ENCODE measurements at places on chromosomes 2 and 18.
A peak's percentile ranks its signal among the peaks of the same experiment; 100 is the strongest.

DNA sequence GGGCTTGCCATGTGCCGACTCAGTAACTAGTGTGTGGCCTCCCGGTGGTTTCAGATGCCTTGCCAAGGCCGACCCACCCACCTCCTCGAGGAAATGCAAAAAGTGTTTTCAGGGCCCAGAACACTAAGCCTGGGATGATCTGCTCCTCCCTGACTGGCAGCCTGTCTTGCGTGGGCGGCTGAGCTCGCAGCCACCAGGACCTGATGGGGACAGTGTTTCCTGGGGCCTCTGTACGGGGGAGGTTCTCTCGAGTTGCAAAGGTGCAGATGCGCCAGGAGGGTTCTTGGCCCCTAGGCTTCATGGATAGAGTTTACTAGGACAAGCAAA is 85.2 kb downstream of the GLI2 start:
- no peak for DNase-seq

- no peak for DNase-seq
Measured at GRCh38 chr2:7619203-7619970, 702.2 kb downstream of the RNF144A start.

DNA sequence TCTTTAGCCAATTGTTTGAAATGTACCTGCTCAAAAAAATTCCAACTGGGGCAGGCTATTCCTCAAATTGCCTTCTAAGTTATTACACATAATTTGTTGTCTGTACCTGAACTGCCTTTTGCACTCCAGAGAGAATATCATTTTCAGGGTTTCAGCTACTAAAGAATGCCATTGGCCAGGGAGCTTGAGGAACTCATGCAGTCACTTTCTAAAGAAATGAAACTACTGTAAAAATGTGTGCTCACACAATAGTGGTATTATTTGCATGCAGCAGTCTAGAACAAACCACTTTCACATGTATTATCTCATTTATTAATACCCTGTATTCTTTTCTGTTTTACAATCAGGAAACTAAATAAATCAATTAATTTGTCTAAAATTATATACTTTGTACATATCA is 152.2 kb downstream of the PID1 start:
- no peak for DNase-seq

- DNase-seq: no peak
Measured at GRCh38 chr18:38790303-38790702, 1224.7 kb upstream of the CELF4 start.

DNA sequence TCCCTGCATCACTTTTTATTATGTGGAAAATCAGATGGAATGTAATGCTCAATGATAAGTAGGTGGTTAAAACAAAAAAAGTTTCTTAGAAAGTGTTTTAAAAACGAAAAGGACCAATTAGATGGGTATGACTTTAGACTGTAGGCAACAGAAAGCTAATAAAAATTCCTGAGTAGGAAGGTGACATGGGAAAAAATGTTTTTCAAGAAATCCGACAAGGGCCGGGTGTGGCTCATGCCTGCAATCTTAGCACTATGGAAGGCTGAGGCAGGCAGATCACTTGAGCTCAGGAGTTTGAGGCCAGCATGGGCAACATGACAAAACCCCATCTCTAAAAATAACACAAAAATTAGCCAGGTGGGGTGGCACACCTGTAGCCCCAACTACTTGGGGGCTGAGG is 126.1 kb downstream of the THADA start:
- no peak for DNase-seq

DNA sequence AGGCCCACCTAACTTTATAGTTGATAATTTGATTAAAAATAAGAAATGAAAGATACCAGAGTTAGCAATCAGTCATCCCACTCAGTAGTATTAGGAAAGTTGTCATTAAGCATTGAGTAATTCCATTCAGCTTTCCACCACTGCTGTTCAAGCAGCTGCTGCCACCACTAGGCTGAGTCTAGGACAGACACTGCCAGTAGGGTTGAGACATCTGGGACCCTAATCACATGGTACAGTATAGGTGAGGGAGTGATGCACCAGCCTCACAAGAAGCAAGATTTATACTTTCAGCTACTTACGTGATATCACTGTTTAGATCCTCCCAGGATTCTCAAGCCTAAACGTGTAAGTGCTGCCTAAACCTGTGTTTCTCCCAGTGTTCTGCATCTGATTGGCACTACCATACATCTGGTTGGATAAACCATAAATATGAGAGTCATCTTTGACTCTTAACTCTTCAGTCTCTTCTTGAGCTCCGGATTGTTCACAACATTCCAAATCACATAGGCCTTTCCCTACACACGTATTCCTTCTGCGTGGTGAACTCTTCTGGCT is 3.2 kb downstream of the UBXN4 start:
- no peak for DNase-seq

DNA sequence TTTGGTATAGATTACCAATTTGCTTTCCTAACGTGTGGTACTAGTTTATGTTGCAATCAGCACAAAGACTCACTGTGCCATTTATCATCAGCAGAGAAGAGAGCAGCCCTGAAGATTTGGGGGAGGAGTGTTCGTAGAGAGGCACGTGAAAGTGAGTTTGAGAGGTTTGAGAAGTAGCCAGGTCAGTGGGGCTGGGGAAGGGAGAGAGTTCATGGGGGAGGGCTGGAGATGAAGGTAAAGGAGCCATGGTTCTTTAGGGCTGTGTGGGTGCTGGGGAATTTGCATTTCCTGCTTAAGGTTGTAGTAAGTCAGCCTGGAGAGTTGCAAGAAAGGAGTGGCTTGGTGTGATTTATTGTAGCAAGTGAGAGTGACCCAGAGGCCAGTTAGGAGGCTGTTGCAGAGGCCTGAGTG is 172.1 kb downstream of the NEDD4L start:
- no peak for DNase-seq

DNA sequence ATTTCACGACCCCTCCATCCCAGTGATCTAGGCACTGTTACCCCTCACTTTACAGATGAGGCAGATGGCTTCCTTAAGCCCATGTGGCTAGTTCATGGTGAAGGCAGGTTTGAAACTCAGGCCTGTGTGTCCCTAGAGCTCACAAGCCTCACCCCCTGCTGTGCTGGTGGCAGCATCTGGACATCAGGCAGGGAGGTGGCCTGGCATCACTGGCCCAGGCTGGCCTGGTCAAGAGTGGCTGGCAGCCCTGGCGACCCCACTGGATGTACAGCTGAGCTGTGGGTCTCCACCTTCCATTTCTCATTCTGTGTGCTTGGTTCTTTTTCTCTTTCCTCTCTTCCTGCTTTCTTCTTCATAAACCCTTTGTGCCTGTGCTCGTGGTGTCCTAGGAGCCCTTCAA is 56.3 kb downstream of the BOLA3 start:
- no peak for DNase-seq

GRCh38 chr2:134676960-134677359 is 41.8 kb downstream of the TMEM163 start:
- no peak for DNase-seq

GRCh38 chr2:236535024-236535423 is 34.6 kb upstream of the ACKR3 start:
- DNase-seq: peak; percentile 92

GRCh38 chr2:46181306-46181705 is 115.9 kb upstream of the EPAS1 start:
- no peak for DNase-seq

DNA sequence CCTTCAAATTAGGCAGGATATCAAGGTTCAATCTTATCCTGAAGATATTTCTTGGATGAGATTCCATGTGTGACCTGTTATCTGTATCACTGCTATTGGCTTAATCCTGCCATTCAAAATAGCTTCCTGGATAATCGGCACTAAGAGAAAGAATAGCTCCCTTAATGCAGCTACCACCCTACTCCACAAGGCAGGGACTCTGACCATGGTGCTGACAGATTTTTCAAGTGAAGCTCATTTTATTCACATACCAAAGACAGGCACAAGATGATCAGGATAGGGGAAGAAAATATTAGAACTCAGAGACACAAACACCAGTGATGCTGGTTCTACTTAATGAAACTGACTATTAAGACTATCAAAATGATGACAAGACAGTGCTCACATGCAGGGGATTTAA is 74.9 kb downstream of the ORC4 start:
- no peak for DNase-seq

DNA sequence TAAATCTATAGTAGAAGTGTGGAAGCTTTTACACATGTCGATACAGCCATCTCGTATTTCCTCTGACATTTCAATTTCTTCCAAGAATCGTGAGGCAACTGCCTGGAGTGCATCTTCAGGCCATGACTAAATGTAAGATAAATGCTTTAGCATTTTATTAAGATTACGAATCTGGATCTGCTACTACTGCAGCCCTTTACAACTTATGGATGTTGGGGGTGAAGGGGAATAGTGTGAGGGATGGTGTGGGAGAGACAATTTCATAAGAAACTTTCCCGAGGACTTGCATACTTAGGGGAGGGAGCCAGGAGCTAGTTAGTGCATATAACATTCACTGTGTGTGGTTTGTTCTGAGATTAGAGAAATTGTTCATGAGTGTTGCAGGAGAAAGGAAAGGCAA is 204.8 kb downstream of the SLC39A10 start:
- DNase-seq: peak; percentile 57

GRCh38 chr2:70340075-70340474 is 38.2 kb upstream of the FAM136A start:
- DNase-seq: no peak

DNA sequence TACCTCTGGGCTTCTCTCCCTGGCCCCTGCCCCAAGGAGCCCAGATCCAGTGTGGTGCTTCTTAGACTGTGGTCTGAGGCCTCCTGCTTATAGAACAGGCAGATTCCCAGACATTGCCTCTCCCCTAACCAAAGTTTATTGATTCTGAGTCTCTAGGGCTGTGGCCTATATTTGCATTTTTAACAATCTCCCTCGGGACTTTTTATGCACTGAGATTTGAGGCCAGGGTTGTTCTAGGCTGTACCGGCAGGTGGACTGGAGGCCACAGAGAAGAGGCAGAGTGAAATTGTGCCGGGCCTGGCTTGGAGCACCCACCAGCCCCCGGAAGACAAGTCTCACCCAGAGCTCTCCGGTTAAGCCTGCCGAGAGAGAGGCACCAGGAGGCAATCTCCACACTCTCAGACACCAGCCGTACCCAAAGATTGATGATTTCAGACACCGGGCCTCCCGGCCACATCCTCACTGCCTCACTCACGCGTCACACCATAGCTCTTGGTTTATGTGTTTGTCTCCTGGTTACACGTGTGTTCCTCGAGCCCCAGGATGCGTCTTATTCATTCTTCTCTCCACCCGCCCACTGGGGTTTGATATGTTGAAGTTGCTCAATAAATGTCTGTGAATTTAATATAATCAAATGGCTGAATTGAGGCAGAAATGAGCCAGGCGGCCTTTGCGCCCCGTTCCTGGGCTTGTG is 203.7 kb downstream of the KLHL29 start:
- DNase-seq: no peak

DNA sequence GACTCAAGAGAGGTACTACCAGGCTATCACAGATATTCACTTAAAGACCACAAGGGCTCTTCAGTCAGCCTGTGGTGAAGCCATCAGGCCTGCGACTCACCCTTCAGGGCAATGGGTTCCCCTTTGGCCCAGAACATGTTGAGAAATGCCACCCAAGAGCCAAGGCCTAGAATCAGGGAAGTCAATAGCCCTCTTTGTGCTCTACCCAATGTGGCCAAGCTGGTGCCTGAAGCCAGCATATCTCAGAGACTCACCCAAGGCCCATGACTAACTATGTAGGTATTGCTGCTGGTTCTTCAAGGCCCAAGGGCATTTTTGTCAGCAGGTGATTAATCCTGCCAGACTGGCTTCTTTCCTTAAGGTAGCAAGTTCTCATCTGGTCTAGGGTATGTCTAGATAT is 338.9 kb upstream of the SETBP1 start:
- no peak for DNase-seq

GRCh38 chr18:35549564-35549963 is 32.0 kb upstream of the GALNT1 start:
- no peak for DNase-seq

DNA sequence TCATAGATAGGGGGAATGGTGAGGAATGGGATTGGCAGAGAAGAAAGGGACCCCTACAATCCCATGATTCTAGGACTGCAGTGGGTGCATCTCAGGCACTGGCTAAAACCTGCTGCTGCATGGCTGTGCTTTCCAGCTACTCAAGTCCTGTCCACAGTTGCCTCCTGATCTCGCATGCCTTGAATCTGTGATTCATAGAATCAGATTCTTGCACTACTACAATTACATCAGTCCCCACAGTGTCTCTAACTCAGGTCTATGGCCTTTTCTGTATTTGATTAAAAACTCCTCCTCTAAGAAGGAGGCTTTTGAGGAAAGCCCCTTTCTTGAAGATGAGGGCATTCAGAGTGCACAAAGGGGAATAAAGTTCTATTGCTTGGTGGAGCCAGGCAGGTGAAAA is 117.4 kb downstream of the LRATD1 start:
- no peak for DNase-seq

DNA sequence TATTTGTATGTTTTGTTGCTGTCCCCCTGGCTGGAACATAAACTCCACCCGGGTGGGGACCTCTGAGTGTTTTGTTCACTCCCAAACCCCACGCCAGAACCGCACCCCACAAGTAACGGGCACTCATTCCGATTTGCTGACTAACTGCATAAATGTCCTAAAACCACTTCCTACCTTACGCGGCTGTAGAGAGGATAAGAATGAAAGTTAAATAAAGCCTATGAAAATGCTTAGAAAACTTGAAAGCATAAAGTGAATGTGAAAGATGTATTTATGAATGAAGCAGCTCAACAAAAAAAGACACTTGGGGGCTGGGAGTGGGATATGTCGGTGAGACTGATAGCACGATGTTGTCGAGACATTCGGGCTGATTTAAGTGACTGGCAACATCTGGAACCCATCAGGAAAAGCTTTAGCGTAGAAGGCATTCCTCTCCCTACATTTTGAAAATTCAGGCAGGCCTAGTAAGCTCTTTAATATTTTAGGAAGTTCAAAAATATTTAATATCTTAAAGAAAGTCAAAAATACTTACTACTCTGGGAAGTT is 206.7 kb downstream of the SH3RF3 start:
- peak; percentile 58 for DNase-seq

- no peak for DNase-seq
Measured at GRCh38 chr18:23127090-23127489, 8.2 kb upstream of the CABLES1 start.

DNA sequence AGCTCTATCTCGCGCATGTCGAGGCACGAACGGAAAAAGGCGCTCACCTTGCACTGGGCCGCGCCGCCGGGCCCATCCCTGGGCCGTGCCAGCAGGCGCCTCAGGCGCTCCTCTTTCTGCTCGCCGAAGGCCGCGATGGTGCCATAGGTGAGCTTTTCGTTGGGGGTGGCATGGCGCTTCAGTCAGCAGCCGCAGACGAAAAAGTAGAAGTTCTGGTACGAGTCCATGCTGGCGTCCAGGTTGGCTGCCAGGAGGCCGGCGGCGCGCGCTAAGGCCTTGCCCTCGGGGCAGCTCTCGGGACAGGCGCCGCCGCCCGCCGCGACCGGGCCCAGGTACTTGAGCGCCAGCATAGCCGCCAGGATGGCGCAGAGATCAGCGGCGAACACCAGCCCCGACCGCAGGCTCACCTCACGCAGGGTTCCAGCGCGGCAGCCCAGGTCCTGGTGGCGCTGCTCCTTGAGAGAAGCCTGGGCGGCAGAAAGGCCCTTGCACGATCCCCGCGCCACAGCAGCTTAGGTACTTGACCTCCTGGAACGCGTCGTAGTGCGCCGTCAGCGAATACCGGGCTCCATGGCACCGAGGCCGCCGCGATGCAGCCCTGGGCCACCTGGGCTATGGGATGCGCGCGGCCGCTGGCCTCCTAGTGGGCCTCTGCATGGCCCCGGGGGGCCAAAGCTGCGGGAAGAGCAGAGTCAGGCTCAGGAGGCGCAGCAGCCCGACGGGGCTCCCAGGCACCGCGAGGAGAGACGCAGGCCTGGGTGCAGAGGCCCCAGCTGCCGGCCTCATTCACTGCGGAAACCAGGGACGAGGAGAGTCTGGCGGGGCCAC is 12.8 kb downstream of the ALPG start:
- no peak for DNase-seq

GRCh38 chr2:81894451-81894990 is 1590.0 kb upstream of the LRRTM1 start:
- peak; percentile 8 for DNase-seq

Measured in fibroblast of skin of left biceps (primary cell).